ENCODE measurements at places on chromosomes 7 and 10. TPM values are rescaled to one million over a fixed set of nuclear protein-coding genes. Genes with fewer than 3 reads are reported as not detected.

GRCh38 chr10:88092973-88093372, 229.5 kb downstream of the PTEN start:
- no peak for DNase-seq

- no peak for DNase-seq
Measured at GRCh38 chr7:137454246-137454724, 110.8 kb upstream of the PTN start.

GRCh38 chr10:100736809-100737354, 8.5 kb upstream of the PAX2 start:
- DNase-seq: no peak

GRCh38 chr10:119715628-119716505, 10.0 kb upstream of the INPP5F start:
- DNase-seq: no peak

- DNase-seq: no peak
Measured at GRCh38 chr10:49172061-49172776, 16.0 kb downstream of the TMEM273 start.

DNA sequence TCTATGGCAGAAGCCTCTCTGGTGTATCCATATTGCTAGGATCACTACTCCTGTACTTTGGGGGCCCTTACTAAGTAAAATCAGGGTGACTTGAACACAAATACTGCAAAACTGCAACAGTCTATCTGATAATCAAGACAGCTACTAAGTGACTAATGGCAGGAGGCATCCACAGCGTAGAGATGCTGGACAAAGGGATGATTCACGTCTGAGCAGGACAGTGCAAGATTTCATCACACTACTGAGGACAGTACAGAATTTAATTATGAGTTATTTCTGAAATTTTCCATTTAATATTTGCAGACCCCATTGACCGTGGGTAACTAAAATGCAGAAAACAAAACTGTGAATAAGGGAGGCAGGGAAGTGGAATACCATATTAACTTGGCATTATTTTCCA, 10.4 kb downstream of the CUL2 start:
- DNase-seq: no peak

GRCh38 chr10:74794531-74794930, 31.9 kb upstream of the KAT6B start:
- DNase-seq: no peak

DNA sequence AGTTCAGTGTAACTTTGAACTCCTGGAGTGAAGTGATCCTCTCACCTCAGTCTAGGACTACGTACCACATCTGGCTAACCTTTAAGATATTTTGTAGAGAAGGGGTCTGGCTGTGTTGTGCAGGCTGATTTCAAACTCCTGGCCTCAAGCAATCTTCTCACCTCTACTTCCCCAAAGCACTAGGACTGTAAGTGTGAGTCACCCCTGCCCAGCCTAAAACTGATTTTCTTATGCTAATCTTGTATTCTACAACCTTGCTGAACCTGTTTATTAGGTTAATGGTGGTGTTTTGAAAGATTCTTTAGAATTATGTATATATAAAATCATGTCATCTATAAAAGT, 58.0 kb downstream of the LCOR start:
- no peak for DNase-seq

DNA sequence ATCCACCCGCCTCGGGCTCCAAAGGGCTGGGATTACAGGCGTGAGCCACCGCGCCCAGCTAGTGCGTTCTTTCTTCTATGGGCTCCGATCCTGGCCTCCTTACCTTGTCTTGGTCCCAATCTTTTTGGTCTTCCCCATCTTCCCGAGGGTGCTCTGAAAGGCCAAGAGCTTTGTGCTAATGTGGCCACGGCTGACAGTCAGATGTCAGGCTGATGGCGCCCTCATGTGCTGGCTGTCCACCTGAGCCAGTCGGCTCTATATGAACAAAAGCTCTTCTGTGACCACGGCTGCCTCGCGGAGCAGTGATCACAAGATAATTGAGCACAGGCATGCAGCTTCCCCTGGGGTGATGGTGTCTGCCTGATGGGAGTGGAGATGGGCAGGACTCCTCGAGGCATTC, 11.0 kb upstream of the AHCYL2 start:
- DNase-seq: no peak

Gene ABCB4
- 129 TPM for total RNA-seq

Gene GOT1
- total RNA-seq: 255 TPM

Gene DNA2
- total RNA-seq: 3.4 TPM
